ENCODE measurements at places on chromosomes 16 and 17. TPM values are rescaled to one million over a fixed set of nuclear protein-coding genes. Genes with fewer than 3 reads are reported as not detected.

Gene TLCD2
- 3.9 TPM for total RNA-seq

Gene ENPP7
- not detected for total RNA-seq

Gene SLC25A19
- 7.8 TPM for total RNA-seq

Gene LRRC46
- under 0.01 TPM for total RNA-seq

Gene GPR142
- not detected for total RNA-seq

Gene TMEM235
- not detected for total RNA-seq

Gene FOXJ1
- total RNA-seq = not detected

Gene ZMYND15
- total RNA-seq = not detected

Gene KIF18B
- 5.2 TPM for total RNA-seq

Gene KARS1
- 139 TPM for total RNA-seq

Gene ADORA2B
- total RNA-seq = 50.5 TPM

Gene PDIA2
- total RNA-seq = 0.43 TPM

Gene OR4D1
- not detected for total RNA-seq

Gene CD300LB
- total RNA-seq = not detected

Gene IRX5
- total RNA-seq = not detected

Gene SHBG
- 0.64 TPM for total RNA-seq

Gene LGALS9
- 2.3 TPM for total RNA-seq

Gene RASD1
- 0.64 TPM for total RNA-seq

Gene CES3
- total RNA-seq = not detected

Gene METRNL
- total RNA-seq = 59.9 TPM

Gene CCL23
- total RNA-seq = not detected

Gene PDE6G
- total RNA-seq = not detected

Gene KRTAP4-3
- not detected for total RNA-seq

Gene KCNJ12
- total RNA-seq = under 0.01 TPM

Gene CCDC144A
- 10.3 TPM for total RNA-seq

Gene CDH5
- total RNA-seq = not detected

Gene RHBDL3
- total RNA-seq = under 0.01 TPM

Gene TBC1D28
- not detected for total RNA-seq

Gene PDILT
- not detected for total RNA-seq

Gene TBX4
- not detected for total RNA-seq

Gene RNF222
- total RNA-seq = not detected

Gene GRB7
- total RNA-seq = 0.97 TPM

Gene TBC1D3
- total RNA-seq = not detected

Gene TPSG1
- total RNA-seq = not detected

Gene ATP6V0A1
- total RNA-seq = 66.4 TPM

Gene C17orf113
- total RNA-seq = 0.32 TPM

Gene SLC47A1
- total RNA-seq = 0.86 TPM

Gene UNC45B
- not detected for total RNA-seq

Gene PPL
- total RNA-seq = 0.32 TPM

Gene NLGN2
- 9.5 TPM for total RNA-seq

Gene CPHXL2
- total RNA-seq = not detected

Gene ABCC11
- under 0.01 TPM for total RNA-seq

Gene PPM1E
- under 0.01 TPM for total RNA-seq

Gene MGAT5B
- 0.32 TPM for total RNA-seq

Gene ITGA2B
- total RNA-seq = under 0.01 TPM

Gene RUNDC3A
- under 0.01 TPM for total RNA-seq

Gene CHAD
- not detected for total RNA-seq

Gene MYH10
- 99.2 TPM for total RNA-seq

Gene TVP23A
- total RNA-seq = not detected

Gene ZACN
- total RNA-seq = not detected

Gene CACNG5
- total RNA-seq = not detected

Gene CFAP97D1
- not detected for total RNA-seq

Gene RANBP10
- total RNA-seq = 8.6 TPM

Gene ODF4
- not detected for total RNA-seq

Gene TOP2A
- total RNA-seq = 39.9 TPM
